ENCODE measurements at places on chromosomes 3 and 15.

- DNase-seq: no peak
These were observed 104.1 kb downstream of the LSM3 start for GRCh38 chr3:14282706-14283075.

DNA sequence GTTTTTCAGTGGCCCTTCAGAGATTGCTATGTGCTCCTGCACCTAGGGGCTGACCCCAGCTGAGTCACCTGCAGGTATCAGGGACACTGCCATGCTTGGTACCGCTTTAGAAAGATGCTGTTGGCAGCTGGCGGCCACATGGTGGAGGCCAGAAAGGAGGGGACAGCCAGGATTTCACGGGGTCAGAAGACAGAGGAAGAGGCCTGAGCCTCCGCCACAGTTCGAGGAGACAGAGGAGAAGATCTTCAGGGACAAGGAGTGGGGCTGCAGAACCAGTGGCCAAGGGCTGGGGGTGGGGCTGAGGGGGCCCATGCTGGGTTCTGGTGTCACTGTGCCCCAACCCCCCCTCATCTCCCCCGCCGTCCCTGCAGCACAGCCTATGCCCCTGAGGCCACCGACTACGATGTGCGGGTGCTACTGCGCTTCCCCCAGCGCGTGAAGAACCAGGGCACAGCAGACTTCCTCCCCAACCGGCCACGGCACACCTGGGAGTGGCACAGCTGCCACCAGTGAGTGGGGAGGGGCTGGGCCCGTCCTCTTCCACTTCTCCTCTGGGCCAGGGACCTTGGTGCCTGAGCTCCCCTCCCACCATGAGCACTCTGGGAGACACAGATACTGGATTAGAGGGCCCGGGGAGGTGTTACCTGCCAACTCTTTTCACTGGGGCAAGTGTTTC is 19.9 kb downstream of the LOXL1 start:
- DNase-seq: no peak

GRCh38 chr3:157844800-157845565 is 261.2 kb downstream of the SHOX2 start:
- no peak for DNase-seq

DNA sequence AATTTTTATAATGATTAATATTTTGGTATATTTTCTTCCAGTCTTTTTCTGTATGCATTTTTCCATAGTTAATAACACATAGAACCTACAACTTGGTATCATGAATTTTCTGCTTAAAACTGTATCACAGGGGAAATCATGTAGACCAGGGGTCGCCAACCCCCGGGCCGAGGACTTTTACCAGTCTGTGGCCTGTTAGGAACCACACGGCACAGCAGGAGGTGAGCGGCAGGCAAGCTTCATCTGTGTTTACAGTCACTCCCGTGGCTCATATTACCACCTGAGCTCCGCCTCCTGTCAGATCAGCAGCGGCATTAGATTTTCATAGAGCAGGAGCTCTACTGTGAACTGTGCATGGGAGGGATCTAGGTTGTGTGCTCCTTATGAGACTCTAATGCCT is 54.7 kb downstream of the RPL22L1 start:
- peak; percentile 63 for DNase-seq

DNA sequence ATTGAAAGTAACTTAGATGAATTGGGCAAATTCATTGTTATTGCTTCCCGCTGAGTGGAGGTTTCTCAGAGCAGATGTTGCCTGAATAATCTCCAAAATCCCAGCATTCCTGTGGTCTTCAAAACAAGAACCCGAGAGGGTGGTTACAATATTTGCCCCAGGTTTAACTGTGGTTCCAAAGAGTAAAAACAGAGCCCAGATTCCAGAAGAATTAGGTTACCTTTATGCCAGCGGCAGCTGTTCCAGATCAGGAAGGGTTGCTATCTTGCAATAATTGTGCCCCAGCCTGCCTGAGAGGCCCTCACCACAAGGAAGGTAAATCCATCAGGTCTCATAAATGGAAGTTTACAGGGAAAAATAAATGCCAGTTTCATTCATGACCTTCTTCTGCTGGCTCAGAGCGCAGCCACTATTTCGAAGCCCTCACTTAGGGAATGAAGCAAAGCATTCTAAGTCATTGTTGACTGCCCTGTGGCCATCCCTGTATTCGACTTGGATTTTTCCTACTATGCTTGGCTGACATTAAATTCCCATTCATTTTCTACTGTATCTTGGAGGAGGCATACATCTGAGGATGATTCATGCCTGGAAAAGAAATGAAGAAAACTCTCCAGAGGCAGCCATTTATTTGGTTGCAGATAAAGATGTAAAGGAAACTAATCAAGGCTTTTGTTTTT is 54.6 kb downstream of the SSUH2 start:
- no peak for DNase-seq

Measured in NCI-H2029 (cell line).